ENCODE measurements at places on chromosomes 4 and X. TPM values are rescaled to one million over a fixed set of nuclear protein-coding genes. Genes with fewer than 3 reads are reported as not detected.

Gene ATG4A
- total RNA-seq: 9.5 TPM

GRCh38 chr4:100285121-100285520 is 94.9 kb upstream of the DDIT4L start:
- DNase-seq: no peak

- no peak for DNase-seq
Measured at GRCh38 chrX:107355533-107355932, 93.9 kb upstream of the FRMPD3 start.

DNA sequence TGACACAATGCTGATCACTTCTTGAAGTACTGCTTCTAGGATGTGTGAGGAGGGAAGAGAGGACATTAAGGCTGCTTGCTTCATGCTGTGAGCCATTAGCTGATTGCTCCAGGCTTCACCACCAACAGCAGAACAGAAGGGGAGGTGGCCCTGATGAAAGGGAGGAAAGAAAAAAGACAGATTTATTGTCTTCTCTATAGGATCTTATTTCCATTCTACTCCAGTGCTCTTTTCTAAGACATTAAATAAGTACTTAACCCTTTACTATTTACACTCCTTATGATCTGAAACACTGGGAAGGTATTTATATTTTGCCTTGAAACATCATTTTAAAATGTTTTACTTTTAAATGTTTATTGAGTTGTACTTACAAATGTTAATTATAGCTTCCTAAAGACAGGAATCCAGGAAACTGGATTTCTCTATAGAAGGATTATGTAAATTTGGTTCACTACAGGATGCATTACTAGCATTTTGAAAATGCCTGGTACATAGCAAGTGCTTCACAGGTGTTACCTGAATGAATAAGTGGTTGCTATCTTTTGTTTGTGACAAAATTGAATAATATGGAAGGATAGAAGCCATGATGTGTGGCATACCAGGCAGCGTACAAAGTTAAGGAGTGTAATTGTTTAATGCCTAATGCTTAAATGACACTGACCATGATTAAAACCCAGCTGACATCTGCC is 680.9 kb upstream of the ATOH1 start:
- DNase-seq: no peak

DNA sequence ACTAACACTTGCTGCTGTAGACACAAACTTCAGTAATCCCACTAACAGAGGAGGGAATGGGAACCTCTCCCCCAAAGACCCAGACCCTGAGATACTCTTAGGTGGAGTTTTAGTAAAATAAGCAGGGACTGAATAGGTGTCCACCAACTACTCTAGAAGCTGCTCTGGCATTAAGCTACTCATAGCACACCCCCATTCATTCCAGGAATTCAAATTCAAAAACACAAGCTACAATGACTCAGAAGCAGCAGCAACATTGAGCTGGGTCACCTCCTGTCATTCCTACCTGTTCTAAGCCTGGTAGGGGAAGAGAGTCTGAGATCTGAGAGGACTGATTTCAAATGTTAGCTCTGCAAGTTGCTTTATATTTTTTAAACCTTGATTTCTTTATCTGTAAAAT is 135.4 kb upstream of the FRMPD4 start:
- DNase-seq: no peak

- no peak for DNase-seq
Measured at GRCh38 chr4:114783215-114783595, 184.6 kb downstream of the UGT8 start.

Gene USP9X
- total RNA-seq: 97.2 TPM

DNA sequence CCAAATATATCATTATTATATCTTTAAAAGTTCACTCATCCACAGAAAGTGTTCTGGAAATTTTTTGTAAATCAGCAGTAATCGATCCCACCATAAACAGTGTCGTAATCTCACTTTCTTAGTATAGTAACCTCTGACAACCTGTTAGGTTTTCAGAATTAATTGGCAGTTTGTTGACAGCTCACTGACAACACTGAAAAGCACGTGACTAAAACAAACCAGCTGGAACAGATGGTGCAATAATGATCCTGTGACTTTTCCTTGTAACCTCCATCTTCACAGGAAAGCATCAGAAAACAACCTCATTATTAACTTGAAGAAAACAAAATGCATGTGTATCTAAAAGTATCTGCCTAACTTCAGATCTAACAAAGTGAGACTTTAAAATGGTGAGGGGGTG is 48.5 kb downstream of the FSTL5 start:
- no peak for DNase-seq

DNA sequence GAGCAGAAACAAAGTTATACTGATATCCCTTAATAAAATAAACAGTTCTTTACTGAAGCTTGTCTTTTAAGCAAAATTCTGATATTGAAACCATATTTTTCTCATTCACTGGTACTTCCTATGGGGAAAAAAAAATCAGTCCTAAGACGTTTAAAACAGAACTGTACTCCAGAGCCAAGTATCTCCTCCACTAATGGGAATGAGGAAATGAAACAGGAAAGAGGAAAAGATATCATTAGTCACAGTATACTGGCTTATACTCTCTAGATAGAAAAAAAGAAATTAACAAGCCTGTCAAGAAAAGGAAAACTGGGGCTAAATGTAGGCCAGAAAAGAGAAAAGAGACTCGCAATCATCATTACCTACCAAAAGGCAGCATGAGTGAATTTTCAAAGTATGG is 252.7 kb downstream of the CENPC start:
- DNase-seq: no peak

Gene TAF9B
- total RNA-seq: 20.3 TPM

Gene ZBTB49
- 12.3 TPM for total RNA-seq

Gene LRBA
- 34.5 TPM for total RNA-seq

GRCh38 chr4:151887816-151888180 is 127.0 kb upstream of the GATB start:
- no peak for DNase-seq

DNA sequence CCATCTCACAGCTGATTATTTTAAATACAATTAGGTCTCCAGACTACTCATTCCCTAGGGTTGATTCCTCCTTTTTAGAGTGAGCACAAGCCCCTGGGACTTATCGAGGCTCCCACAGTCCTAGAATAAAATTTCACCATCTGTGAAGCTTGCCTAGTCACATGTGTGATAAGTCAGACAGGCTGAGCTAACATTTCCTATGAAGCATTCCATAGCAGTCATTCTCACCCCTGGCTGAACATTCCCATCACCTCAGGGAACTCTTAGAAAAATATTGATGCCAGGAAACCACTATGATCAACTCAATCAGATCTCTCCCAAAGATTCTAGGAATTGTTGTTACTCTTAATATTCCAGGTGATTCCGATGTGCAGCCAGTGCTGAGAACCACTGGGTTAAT is 37.7 kb downstream of the ARHGEF9 start:
- DNase-seq: no peak

GRCh38 chr4:183443655-183444213 is 702 bp upstream of the CDKN2AIP start:
- peak; percentile 76 for DNase-seq

Gene CASP3
- 17.6 TPM for total RNA-seq

Gene RTL3
- total RNA-seq: not detected

GRCh38 chr4:127630152-127630551 is 2.6 kb upstream of the INTU start:
- DNase-seq: no peak

- DNase-seq: no peak
Measured at GRCh38 chr4:174214101-174214878, 69.2 kb downstream of the FBXO8 start.

DNA sequence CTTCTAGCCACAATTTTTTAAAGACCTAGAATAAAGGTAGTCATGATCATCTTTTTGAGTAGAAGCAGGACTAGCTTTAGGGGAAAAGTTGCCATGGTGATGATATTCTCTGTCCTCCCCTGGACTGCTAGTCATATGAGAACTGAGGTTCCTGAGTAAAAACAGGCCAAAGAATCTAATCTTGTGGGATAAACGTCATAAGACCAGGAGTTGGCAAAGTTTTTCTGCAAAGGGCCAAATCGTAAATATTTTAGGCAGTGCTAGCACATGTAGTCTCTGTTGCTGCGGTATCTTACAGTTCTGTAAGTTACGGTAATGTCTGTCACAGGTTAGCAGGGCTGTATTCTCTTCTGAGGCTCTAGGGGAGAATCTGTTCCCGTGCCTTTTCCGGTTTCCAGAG is 3.4 kb downstream of the PRPS2 start:
- no peak for DNase-seq

GRCh38 chr4:76620723-76621468 is 185.9 kb downstream of the SHROOM3 start:
- DNase-seq: no peak

Gene FAM9B
- total RNA-seq: not detected

- no peak for DNase-seq
Measured at GRCh38 chr4:113725963-113726362, 35.6 kb downstream of the CAMK2D start.

DNA sequence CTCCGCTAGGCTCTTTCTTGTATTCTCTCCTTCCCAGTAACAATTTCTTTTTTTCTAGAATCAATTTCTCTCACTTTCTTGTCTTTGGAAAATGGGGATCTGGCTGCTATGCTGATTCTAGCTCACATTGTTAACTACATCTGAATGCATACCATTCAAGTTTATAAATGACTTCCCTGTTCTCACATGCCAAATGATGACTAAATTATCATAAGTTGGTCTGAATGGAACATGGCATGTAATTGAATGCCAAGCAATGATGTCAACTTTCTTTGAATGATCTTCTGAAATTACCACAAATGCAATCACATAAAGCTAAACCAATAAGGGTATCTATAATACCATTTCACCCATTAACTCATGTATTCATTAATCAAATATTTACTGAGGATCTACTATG is 2.7 kb upstream of the ITM2A start:
- no peak for DNase-seq

DNA sequence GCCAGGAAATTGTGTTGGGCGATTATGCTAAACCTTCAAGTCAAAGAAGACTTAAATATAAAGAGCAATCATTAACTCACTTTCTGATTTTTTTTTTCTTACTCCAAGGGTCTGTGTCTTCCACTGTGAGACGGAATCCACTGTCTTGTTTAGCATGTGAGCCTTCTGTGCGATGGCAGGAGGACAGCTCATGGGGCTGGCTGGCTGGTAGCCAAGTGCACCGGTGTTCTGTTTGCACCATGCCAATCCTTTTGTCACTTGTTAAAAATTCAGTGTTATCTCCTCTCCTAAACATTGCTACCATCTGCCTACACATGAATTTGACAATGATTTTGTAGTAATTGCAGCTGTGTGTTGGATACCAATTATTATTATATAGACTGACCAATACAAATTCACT is 1056.3 kb upstream of the IGFBP7 start:
- no peak for DNase-seq

- DNase-seq: no peak
Measured at GRCh38 chr4:129344058-129344457, 248.1 kb downstream of the C4orf33 start.

Gene HSD17B11
- total RNA-seq: 66.1 TPM

GRCh38 chrX:116009861-116010710 is 160.5 kb upstream of the AGTR2 start:
- no peak for DNase-seq

Gene SH3RF1
- total RNA-seq: 15.6 TPM

Gene FRAS1
- 9.7 TPM for total RNA-seq

GRCh38 chrX:5575407-5575806 is 653.3 kb downstream of the NLGN4X start:
- no peak for DNase-seq

GRCh38 chr4:39410415-39410814 is 3.7 kb downstream of the KLB start:
- no peak for DNase-seq

DNA sequence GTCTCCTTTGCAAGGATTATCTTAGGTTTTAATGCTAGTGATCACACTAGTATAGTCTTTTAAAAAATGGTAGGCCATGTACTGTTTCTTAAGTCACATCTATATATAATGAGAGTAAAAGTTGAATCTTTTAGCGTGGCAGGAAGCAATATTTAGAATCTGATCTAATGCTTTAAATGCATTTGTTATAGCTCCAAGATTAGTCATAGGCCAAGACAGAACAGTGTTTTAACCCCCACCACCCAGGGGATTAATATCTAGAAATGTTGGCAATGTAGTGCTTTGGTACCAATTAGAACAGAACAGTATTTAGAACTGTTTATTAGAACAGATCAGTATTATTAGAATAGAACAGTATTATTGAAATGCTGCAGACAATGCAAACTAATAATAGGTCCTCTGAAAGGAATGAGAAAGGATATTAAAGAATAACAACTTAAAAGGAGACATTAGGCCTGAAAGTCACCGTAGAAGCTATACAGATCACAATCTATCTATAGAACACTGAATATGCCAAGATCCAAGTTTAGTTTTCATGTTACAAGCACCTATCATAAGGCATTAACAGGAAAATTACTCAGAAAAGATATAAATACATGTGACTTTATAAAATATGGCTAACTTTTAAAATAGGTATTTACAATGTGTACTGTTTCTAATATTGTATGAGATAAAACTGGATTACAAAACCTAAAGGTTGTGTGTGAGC is 146.2 kb downstream of the NPNT start:
- DNase-seq: no peak

Gene HS6ST2
- total RNA-seq: 0.36 TPM

Gene PRRG3
- 64.3 TPM for total RNA-seq

GRCh38 chr4:4408576-4409335 is 21.9 kb downstream of the NSG1 start:
- DNase-seq: no peak

DNA sequence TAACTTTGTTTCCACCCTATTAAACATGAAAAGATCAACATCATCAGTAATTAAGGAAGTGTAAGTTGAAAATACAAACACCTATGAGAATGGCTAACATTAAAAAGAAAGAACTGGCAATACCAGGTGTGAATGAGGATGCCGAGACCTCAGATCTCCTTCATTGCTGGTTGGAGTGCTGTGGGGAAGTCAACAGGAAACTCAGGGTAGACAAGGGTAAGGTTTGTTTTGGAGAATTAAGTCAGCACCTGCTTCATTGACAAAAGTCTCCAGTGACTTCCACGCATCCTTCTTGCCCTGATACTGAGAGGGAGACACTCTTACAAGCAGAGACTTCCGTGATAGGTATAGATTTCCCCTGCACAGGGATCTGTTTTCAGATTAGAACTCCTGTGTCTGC is 106.1 kb downstream of the IRF2 start:
- no peak for DNase-seq

Data from sciatic nerve (tissue), 2 donors.